ENCODE measurements at places on chromosomes 4 and X.

GRCh38 chr4:121876070-121876469 is 5.8 kb upstream of the BBS7 start:
- no peak for DNase-seq

DNA sequence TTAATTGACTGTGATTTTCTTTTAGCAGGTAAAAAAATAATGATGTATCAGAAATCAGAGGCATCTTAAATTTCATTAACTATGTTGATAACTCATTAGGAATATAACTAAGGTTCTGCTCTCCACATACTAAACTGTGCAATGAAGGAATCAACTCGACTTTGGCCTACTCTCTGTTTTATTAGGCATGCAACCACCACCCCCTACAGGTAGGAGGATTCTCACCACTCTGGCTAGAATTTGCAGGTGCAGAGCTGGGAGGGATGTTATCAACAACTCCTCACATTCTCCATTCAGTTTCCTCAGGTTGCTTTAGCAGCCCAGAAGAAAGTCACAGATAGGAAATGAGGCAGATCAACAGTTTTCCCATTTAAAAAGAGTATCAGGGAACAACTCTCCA is 160.1 kb downstream of the COX18 start:
- no peak for DNase-seq

GRCh38 chr4:94595880-94596483 is 144.2 kb downstream of the PDLIM5 start:
- peak; percentile 35 for DNase-seq

- no peak for DNase-seq
Observed at GRCh38 chr4:8050555-8051206, 107.9 kb downstream of the ABLIM2 start.

- no peak for DNase-seq
Observed at GRCh38 chr4:108742451-108743420, 20.1 kb downstream of the ETNPPL start.

DNA sequence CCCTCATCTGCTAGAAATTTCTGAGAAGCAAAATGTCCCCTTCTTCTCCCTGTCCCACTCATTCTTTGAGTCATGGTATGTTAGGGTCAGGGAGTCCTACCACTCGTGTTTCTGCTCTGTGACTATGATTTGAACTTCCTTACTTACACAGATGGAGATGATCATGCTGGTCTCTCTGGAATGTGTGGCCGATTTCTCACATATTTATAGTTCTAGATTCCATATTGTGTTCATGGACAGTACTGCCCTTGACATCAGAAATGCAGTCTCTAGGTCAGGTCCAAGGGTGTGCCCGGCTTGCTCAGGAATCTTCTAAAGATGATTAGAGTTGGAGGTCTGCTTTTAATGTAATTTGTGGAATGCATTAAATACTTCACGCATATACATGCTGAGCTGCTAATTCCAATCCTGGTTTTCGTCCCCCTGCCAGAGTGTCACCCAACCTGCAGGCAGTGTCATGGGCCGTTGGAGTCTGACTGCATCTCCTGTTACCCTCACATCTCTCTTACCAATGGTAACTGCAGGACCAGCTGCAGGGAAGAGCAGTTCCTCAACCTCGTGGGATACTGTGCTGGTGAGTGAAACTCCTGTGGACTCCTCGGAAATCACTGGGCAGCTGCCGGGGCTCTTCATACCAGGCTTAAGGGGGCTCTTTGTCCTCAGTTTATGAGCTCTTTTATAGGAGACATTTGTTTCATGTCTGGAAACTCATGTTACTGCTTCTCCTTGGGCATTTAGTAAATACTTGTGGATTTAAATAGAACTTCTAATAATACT is 214.1 kb upstream of the ANXA3 start:
- no peak for DNase-seq

DNA sequence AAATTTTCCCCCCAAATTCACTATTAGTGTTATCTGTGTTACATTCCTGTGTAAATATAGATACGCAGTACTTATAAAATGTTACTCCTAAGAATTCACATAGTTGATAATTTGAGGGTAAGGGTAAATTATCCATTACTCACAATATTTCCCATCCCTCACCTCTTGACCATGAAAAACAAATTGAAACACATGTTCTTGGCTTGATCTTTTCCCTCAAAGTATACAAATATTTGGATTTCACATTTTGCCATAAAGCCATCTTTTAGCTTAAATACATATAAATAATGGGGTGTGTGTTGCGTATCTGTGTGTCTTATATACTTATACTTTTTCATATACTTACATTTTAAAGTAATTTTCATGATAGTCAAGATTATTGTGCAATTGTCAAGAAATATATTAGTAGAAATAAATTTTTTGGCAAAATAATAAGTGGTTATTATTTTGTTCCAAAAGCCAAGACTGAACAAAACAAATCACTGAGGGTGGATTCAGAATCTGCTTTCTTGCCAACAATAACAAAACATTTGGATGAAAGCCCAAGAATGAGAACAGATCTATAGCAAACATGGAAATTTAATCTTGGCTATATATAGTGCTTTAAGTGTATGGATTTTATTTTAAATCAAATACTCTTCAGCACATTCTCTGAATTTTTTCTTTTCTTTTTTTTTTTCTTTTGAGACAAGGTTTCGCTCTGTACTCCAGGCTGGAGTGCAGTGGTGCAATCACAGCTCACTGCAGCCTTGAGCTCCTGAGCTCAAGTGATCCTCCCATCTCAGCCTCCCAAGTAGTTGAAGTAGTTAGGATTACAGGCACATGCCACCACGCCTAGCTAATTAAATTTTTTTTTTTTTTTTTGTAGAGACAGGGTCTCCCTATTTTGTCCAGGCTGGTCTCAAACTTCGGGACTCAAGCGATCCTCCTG is 48.5 kb upstream of the PRSS48 start:
- DNase-seq = no peak

GRCh38 chr4:139419388-139419914 is 34.5 kb upstream of the RAB33B start:
- DNase-seq = peak; percentile 49

- DNase-seq = no peak
Observed at GRCh38 chr4:123921339-123921738, 524.7 kb downstream of the SPRY1 start.

- no peak for DNase-seq
Observed at GRCh38 chr4:79025170-79025569, 85.9 kb upstream of the PAQR3 start.

DNA sequence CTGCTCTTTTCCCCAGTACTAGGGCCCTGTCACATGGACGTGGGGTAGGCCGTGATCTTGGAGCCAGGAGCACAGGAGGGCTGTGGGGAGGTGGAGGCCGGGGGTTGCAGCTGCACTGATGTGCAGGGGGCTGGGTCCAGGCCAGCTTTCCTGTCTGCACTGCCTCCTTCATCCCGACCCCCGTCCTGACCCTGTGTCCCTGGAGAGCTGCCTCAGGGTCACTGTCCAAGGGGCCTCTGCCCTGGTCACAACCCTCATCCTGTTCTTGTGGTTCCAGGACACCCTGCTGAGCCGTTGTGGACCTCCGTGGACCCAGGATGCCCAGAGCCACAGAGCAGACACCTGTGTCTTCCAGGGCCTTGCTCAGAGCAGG is 91.7 kb upstream of the ADRA2C start:
- no peak for DNase-seq

GRCh38 chrX:54423161-54423888 is 16.9 kb upstream of the TSR2 start:
- no peak for DNase-seq

GRCh38 chr4:185464887-185465286 is 6.6 kb downstream of the CCDC110 start:
- no peak for DNase-seq

DNA sequence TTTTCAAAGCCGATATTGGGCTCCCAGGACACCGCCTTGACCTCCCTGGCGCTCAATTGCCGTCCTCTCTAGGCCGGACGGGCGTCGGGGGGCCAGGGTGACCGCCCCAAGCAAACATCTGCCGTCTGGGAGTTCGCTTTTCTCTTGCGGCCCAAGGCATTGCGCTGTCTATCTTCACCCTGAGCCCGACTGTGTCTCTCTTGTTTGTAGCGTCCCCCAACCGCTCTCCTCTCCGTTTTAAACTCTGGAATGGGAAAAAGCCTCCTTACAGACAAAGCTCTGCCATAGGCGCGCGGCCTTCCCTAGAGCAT is 551 bp upstream of the ARX start:
- no peak for DNase-seq

DNA sequence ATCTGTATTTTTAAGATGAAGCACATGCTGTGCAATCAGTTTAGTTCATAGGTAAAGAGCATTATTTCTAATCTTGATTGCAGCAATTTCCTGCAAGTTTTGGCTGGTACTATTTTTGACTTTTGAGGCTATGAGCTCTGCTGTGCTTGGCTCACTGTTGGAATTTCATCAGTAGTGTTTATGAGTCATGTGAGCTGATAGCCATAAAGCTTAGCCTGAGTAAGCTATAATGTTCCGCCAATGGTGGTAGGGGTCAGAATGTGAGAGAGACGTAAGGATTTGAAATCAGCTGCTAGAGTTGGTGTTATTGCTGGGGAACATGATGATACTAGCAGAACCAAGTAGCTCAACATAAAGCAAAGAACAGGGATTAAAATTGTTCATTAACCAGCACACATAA is 590.9 kb upstream of the GNPDA2 start:
- DNase-seq = peak; percentile 1

DNA sequence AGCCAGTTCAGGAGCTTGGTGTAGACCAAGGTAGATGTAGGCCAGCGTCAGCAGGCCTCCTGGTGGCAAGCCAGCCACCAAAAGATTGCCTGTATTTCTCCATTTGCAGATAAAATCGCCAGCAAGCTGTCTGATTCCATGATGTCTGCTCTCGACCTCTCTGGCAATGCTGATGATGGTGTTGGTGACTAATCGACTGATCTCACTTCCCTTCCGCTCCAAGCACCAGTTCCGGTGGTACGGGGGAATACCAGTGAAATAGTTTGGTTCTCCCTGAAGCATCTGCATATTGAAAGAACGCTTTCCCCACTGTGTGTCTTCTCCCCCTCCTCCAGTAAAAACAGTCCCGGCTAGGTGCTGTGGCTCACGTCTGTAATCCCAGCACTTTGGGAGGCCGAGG is 30.4 kb downstream of the GNL3L start:
- peak; percentile 1 for DNase-seq

- no peak for DNase-seq
Observed at GRCh38 chrX:110175146-110175545, 142.7 kb downstream of the AMMECR1 start.

- DNase-seq = no peak
Observed at GRCh38 chr4:52588097-52588496, 71.0 kb downstream of the USP46 start.

DNA sequence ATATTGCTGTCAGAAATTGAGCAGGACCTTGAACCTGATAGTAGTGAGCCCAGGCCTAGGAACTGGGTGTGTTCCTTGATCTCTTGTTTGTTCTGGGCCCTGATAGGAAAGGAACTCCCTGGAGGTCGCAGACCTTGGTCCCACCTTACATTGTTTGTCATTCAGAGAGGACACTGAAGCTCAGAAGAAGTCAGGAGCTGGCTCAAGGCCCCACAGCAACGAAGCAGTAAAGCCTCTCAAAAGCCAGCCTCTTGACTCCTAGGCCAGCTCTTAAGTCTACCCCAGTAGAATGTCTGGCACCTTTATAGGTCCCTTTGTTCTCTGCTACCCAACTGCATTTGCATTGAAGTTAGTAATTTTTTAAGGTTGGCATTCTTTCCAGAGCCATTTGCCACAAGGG is 46.8 kb downstream of the MAMLD1 start:
- DNase-seq = no peak

- no peak for DNase-seq
Observed at GRCh38 chrX:11430271-11430670, 137.1 kb downstream of the AMELX start.

GRCh38 chrX:110277609-110278008 is 40.3 kb downstream of the AMMECR1 start:
- DNase-seq = no peak

GRCh38 chrX:53813670-53814440 is 127.3 kb upstream of the HUWE1 start:
- DNase-seq = peak; percentile 0

DNA sequence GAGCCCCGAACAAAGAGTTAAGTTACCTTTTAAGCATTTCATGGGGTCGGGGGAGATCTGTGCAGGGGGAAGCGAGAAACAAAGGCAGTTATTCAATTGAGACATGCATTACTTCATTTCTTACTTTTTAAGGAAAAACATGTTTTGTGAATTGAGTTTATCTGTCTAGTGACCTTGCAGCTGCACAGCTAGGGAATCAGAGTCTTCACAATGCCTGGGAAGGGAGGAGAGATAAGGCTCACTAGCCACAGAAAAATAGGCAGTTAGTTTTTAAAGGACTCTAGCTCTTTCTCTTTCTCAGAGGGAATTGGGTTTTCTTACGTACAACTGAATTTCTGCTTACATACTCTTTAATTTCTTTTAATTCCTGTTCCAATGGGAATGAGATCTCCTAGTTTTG is 26.2 kb upstream of the ZBTB33 start:
- DNase-seq = no peak

DNA sequence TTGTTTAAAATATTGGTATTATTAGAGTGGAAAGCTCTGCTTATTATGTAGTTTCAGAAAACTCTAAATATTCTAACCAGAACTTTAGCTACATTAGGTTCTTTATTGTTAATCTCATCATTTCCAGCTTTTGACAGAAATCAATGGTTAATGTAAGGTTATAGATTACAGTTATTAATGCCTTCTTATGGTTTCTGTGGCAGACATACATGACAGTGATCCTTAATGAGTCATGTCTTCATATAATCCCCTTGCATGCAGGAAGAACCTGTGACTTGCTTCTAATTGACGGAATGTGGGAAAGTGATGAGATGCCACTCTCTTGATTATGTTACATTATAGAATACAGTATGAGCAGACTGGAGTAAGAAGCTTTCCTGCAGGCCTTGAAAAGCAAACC is 23.5 kb downstream of the KLHL8 start:
- DNase-seq = no peak

DNA sequence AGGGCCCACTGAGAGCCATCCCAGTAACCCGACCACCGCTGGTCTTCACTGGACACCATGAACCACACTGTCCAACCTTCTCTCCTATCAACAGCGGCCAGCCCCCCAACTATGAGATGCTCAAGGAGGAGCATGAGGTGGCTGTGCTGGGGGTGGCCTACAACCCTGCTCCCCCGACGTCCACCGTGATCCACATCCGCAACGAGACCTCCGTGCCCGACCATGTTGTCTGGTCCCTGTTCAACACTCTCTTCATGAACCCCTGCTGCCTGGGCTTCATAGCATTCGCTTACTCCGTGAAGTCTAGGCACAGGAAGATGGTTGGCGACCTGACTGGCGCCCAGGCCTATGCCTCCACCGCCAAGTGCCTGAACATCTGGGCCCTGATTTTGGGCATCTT is 423.8 kb upstream of the EPHA5 start:
- DNase-seq = no peak

DNA sequence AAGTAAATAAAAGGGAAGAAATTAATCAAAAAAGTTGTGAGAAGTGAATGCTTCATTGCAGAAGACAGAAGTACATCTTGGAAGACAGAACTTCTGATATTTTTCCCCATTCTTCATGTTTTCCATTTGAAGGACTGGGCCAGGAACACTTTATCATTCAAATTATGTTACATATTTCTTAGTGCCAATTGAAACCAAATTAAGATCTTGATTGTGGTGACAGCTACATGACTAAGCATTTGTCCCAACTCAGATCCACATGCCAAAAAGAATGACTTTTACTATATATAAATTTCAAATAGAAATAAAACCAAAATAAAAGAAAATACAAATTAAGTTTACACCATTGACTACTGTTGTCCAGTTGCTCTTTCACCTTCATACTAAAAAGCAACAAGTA is 14.0 kb upstream of the FGF5 start:
- no peak for DNase-seq
